ENCODE measurements at places on chromosomes 7 and 10.
A peak's percentile ranks its signal among the peaks of the same experiment; 100 is the strongest.

DNA sequence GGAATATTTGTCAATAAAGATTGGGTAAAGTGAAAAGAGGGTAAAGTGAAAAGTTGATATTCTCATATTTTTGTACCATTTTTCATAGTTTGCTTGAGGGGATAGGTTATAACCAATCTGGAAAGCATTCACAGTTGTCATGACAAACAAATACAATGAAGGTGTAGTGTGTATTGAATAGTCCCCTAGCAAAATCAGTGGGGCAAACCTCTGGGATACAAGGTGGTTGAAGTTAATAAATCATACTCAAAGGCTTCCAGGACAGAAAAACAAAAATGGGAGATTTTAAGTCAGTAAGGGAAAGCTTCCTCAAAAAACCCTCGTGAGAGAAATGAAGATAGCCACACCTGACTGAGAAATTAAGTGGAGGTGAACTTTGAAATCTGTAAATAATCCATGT is 39.4 kb downstream of the PHTF2 start:
- no peak for DNase-seq

GRCh38 chr7:137656850-137657232 is 189.9 kb downstream of the DGKI start:
- no peak for DNase-seq

DNA sequence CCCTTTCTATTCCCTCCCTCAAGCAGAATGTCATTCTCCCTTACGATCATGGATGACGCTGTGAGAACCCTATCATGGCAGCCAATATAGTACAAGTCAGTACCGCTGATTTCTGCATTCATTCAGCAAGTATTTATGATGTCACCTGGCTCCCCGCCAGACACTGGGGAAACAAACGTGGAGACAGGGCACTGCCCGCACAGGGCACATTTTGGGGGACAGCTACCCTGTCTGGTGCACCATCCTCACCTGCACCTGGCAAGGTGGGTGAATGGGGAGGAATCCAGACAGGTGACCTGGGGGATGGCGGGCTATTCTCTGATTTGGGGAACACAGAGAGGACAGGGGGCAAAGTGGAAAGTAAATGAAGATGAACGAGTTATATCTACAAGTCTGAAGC is 28.4 kb downstream of the MKI67 start:
- peak; percentile 33 for DNase-seq

DNA sequence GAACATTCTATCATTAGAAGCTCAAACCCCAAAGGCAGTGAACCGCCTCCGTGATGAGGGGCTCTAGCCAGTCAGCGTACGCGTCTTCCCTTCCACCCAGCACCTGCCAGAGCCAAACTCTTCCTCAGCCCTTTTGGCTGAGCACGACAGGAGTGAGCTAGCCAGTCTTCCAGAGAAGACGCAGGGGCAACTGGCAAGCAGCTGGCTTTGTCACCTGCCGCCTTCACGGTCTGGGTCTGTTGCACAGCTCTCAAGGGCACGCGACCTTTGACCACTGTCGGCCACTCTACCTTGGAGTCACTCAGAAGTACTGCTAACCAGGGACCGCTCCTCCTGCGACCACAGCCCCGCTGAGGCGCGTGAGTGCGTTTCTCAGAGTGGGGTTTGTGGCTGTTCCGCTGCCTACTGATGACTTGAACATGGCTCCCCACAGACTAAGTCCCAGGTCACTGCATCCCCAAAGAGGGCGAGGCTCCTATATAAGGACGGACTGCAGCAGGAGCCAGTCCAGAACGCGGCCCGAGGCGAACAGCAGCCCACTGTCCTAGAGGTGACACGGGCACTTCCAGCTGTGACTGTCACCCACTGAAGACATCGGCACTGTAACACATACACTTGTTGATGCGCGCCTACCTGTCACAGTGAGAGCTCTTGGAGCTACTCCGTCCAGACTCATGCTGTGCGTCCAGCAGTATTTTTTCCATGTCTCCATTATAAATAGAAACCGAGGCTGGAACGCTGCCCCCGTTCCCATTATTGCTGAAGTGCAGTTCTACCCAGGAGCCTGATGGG is 8.4 kb downstream of the BNIP3 start:
- no peak for DNase-seq

DNA sequence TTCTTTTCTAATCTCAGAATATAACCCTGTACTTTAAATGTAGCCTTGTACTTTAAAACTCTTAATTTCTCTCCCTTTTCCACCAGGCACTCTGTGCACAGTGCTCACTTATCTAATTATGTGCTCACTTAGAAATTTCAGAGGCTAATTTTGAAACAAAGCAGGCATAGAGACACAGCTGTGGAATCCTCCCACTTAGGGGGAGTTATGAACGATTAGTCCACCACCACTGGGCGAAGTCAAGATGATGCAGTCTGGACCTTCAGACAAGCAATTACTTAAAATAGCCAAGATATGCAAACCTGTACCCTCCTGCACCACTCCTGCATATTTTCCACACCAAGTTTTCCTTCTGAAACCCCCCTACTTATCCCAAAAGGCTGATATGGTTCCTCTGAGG is 143.0 kb downstream of the STK31 start:
- no peak for DNase-seq

- no peak for DNase-seq
These were observed 102.9 kb upstream of the ETV1 start for GRCh38 chr7:14092331-14092730.

GRCh38 chr7:73960548-73960947 is 67.4 kb upstream of the ELN start:
- DNase-seq = no peak

All from RKO (cell line).